ENCODE measurements at places on chromosomes 3 and 15. TPM values are rescaled to one million over a fixed set of nuclear protein-coding genes. Genes with fewer than 3 reads are reported as not detected.

DNA sequence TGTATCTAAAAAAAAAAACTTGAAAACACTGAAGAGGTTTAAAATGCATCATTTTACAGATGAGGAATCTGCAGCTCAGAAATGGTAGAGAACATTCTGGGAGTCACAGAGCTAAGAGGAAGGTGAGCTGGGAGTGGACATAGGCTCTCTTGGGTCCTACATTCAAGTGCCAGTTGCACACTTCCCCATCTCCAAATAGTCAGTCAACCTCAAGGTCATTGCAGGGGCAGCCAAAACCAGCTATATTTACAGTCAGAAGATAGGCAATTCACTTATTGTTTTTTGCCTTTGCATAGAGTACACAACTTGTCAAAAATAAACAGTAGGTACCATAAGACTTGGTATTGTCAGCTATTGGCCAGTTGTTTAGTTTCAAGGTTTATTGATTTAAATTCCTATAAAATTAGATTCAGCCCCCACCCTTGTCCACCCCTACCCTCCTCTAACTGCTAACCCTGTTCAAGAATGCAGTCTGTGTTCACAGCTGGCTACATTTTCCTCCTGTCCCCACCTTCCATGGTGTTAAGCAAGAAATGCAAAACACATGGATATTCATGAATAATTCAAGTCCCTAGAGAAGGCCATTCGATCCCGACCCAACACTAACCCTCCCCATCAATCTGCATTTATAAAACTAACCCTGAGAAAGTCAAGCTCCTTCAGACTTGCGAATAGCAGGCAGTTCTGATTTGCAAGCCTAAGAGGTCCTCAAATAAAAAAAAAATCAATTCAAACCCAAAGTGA is 567.0 kb upstream of the MCTP2 start:
- no peak overlapping the region for H3K27ac ChIP-seq
- no peaks in the 10 kb centered on the region for H3K4me1 ChIP-seq
- H3K4me3 ChIP-seq: no peak overlapping the region
- no peaks in the 10 kb centered on the region for H3K36me3 ChIP-seq
- DNase-seq: no peak
- peaks cover 13% of the 10 kb centered on the region for H3K27me3 ChIP-seq

DNA sequence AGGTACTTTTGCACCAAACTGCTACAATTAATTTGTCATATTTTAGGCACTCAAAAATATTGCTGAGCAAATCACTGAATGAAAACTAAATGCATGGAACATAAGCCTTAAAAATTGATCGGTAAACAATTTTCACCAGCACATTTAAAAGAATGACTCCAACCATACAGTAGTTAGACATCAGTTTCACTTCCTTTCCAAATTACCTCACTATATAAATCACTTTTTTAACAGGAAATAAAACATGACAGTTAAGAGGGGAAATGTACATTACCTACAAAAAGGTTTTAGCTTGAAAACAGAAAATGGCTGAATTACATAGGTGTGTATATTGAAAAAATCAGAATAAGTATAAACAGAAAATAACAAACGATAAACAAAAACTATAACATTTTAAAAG is 108.4 kb downstream of the SERPINI1 start:
- no peaks in the 10 kb centered on the region for H3K4me1 ChIP-seq
- no peak overlapping the region for H3K4me3 ChIP-seq
- H3K27ac ChIP-seq: no peak overlapping the region
- DNase-seq: no peak
- peaks cover 12% of the 10 kb centered on the region for H3K27me3 ChIP-seq
- H3K36me3 ChIP-seq: no peaks in the 10 kb centered on the region

GRCh38 chr15:60626051-60626450 is 147.1 kb upstream of the ICE2 start:
- H3K27ac ChIP-seq: no peak overlapping the region
- no peaks in the 10 kb centered on the region for H3K27me3 ChIP-seq
- H3K4me1 ChIP-seq: peaks cover 12% of the 10 kb centered on the region
- no peak overlapping the region for H3K4me3 ChIP-seq

GRCh38 chr15:73239564-73240215 is 129.1 kb downstream of the HCN4 start:
- no peak overlapping the region for H3K4me3 ChIP-seq
- H3K36me3 ChIP-seq: peaks cover 10% of the 10 kb centered on the region
- H3K4me1 ChIP-seq: peaks cover 10% of the 10 kb centered on the region
- no peaks in the 10 kb centered on the region for H3K27me3 ChIP-seq
- DNase-seq: no peak

DNA sequence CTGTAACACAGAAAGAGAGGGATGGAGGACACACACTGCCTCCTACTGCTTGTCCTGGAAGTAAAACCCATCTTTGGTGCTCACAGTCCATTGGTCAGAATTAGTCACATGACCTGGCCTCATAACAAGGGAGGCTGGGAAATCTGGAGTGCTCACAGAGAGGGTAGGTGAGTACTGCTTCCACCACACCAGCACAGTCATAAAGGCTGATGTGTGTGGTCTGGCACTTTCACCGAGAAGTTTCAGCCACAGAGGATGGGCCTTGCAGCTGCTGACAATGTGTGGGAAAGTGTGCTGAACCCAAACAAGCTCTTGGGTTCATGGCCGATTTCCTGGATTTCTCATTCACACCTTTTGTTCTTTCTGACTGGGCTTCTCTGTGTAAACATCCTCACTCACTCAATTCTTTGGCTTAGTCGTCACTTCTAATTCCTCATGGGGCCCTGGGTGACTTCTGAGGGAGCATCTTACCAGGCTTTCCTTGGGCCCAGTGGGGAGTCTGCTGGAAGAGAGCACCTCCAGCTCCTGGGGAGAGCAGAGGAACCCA is 100.7 kb downstream of the ASB7 start:
- no peaks in the 10 kb centered on the region for H3K36me3 ChIP-seq
- peaks cover 13% of the 10 kb centered on the region for H3K27me3 ChIP-seq
- DNase-seq: no peak
- H3K4me1 ChIP-seq: no peaks in the 10 kb centered on the region

DNA sequence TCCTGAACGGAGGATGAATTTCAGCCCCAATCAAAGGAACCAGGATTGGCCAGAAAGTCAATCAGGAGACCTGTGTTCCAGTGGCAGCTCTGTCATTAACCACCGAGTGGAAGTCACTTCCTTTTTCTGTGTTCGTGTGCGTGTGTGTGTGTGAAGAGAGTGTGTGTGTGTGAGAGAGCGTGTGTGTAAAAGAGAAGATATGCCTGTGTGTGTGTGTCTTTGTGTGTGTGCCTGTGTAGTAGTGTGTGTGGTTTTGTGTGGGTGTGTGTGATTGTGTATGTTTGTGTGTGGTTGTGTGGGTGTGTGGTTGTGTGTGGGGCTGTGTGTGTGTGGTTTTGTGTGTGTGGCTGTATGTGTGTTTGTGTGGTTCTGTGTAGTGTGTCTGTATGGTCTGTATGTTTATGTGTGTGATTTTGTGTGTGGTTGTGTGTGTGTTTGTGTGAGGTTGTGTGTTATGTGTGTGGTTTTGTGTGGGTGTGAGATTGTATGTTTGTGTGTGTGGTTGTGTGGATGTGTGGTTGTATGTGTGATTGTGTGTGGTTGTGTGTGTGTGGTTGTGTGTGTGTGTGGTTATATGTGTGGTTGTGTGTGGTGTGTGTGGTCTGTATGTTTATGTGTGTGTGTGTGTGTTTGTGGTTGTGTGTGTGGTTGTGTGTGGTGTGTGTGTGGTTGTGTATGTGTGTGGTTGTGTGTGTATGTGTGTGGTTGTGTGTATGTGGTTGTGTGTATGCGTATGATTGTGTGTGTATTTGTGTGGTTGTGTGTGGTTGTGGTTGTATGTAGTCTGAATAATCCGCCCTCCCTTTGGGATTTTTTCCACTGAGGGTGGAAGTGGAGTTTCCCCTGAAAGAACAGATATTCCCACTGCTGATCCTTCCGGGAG is 314.4 kb downstream of the SHQ1 start:
- no peak overlapping the region for H3K27ac ChIP-seq
- no peak for DNase-seq
- H3K27me3 ChIP-seq: peaks cover 10% of the 10 kb centered on the region
- no peak overlapping the region for H3K4me3 ChIP-seq

GRCh38 chr3:79285380-79285779 is 482.4 kb downstream of the ROBO1 start:
- no peak overlapping the region for H3K4me3 ChIP-seq
- no peaks in the 10 kb centered on the region for H3K4me1 ChIP-seq
- H3K27me3 ChIP-seq: no peaks in the 10 kb centered on the region
- no peaks in the 10 kb centered on the region for H3K36me3 ChIP-seq

DNA sequence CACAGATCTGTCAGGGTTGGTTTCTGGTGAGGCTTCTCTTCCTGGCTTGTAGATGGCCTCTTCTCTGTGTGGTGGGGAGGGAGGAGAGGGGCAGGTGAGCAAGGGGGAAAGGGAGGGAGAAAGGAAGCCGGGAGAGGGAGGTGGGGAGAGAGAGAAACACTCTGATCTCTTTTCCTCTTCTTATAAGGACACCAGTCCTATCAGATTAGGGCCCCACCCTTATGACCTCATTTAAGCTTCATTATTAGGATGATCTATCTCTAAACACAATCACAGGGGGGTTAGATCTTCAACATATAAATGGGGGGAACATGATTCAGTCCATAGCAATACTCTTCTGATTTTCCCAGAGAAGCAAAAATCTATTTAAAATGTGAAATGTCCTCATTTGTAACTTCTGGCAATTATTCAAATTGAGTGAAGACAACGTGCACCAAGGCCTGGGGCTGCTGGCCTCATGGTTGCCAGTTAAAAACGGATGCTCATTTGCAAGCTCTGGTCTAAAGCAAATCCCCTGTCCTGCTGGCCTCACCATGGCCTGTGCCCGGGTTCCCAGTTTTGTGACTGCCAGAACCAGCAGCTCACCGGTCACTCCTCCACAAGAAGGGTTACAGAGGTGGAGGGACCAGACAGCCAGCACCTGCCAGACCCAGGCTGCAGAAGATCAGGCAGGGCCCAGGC is 8.3 kb downstream of the POMGNT2 start:
- no peak overlapping the region for H3K27ac ChIP-seq
- no peak overlapping the region for H3K4me3 ChIP-seq
- DNase-seq: no peak

DNA sequence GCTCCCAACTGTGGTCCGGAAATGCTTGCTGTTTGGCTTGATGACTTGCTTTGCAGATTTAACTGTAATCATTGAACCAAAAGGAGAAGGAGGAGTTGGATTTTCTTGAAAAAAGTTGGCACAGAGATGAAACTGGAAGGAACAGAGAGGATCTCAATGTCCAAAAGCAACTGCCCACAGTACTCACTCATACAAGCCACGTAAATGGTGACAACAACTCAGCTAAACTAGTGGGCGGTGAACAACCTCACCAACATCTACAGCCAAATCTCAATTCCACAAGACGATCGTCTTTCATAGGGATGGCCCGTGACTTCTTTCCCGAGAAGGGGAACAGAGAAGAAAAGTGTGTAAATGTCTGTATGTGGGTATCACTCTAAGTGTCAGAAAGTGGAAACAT is 48.1 kb downstream of the MYO5C start:
- H3K4me3 ChIP-seq: no peak overlapping the region
- H3K27ac ChIP-seq: no peak overlapping the region
- peaks cover 3% of the 10 kb centered on the region for H3K36me3 ChIP-seq
- peaks cover 5% of the 10 kb centered on the region for H3K4me1 ChIP-seq
- no peak for DNase-seq

The LRRC31 gene
- total RNA-seq: not detected

DNA sequence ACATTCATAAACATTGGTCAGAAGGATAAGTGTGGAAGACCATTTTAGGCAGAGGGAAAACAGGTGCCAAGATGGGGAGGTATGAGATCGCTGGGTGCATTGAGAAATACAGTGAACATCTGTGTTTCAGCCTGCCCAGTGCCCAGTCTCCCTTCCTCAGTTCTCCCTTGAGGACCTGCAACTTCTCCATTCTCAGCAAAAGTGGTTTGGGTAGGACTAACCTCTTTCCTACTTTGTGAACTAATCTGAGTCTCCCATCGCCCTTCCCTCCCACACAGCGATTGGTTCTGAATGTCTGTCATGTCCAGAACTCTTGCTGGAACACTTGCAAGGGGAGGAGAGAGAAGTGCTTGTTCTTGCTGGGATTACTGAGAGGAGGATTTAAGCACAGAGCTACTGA is 10.9 kb upstream of the CCNL1 start:
- no peak overlapping the region for H3K4me3 ChIP-seq
- DNase-seq: no peak
- H3K27ac ChIP-seq: no peak overlapping the region
- H3K27me3 ChIP-seq: no peaks in the 10 kb centered on the region

DNA sequence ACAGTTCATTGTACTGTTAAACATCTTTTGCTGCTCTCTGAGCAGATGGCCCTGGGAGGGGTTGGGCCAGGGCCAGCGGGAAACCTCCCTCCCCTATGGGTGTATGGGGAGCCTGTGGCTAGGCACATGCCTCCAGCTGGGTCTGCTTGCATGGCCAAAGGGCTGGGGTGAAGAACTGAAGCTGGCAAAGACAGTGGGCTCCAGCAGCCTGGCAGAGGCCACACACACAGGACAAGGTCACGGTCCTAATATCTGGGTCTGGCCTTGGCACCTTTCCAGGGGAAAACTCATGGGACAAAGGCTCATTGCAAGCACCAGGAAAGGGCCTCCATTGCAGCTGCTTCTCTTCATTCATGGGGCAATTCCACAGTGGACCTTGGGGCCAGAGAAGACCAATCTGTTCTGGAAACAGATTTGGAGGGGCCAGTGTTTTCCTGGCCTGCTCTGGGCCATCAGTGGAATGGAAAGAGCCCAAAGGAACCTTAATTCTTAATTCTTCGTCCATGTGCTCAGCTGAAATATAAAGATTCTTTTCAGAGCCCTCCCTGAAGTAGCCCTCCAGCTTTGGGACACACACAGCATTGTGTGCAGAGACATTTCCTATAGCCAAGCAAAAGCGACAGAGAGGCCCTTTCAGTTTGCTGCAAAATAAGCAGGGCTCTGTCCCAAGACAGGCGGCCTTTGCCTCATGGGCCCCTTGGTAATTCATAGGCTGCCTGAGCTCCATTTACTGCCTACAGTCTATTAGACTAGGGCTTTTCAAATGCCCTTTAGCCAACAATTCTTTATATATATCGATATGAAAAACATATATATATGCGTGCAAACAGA is 11.3 kb upstream of the LIMD1 start:
- no peak overlapping the region for H3K27ac ChIP-seq
- no peaks in the 10 kb centered on the region for H3K4me1 ChIP-seq
- DNase-seq: no peak
- no peaks in the 10 kb centered on the region for H3K27me3 ChIP-seq
- no peak overlapping the region for H3K4me3 ChIP-seq

GRCh38 chr15:77527164-77527778 is 105.4 kb downstream of the LINGO1 start:
- H3K4me3 ChIP-seq: no peak overlapping the region
- H3K27me3 ChIP-seq: peaks cover 13% of the 10 kb centered on the region
- no peaks in the 10 kb centered on the region for H3K4me1 ChIP-seq
- no peak overlapping the region for H3K27ac ChIP-seq
- no peaks in the 10 kb centered on the region for H3K36me3 ChIP-seq

GRCh38 chr3:112463250-112463649 is 36.0 kb downstream of the BTLA start:
- peak overlapping the region; percentile 72 for H3K27ac ChIP-seq
- H3K4me3 ChIP-seq: peak overlapping the region; percentile 47
- DNase-seq: no peak
- H3K4me1 ChIP-seq: peaks cover 47% of the 10 kb centered on the region
- no peaks in the 10 kb centered on the region for H3K27me3 ChIP-seq

The PLCH1 gene
- 0.83 TPM for total RNA-seq

- no peak overlapping the region for H3K27ac ChIP-seq
Observed at GRCh38 chr3:132444383-132444782, 27.1 kb downstream of the DNAJC13 start.

All from T-helper 17 cell (primary cell).